ENCODE measurements at places on chromosomes 4 and X.

DNA sequence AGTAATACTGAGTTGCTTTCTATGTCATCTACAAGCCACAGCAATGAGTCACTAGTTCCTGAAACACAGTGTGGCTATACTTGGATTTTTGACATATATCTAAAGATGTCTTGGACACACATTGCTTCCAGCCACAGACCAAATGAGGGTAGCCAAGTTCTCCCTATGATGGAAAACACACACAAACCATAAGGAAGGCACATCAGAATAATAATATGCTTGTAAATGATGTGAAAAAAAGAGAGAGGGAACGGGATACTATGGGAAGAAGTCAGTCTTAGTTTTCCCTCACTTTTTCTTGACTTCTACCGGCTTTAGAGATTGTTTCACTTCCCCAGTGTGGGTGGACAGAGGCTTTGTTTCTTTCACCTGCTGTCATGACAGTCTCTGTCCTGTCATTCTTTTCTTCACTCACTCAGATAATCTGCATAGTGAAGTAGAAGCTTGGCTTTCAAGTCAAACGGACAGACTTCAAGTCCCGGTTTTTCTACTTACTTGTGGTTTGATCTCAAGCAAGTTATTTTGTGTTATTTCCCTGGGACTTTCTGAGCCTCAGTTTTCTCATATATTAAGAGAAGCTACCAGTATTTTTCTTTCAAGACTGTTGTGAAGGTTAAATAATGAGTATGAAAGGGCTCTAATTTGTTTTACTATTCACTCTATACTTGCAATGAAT lies 34.7 kb downstream of the P2RY10 start:
- DNase-seq = no peak

- DNase-seq = no peak
These were observed 854.4 kb upstream of the INTU start for GRCh38 chr4:126778348-126778747.

- no peak for DNase-seq
These were observed 52.8 kb upstream of the CLNK start for GRCh38 chr4:10737337-10737736.

- no peak for DNase-seq
These were observed 171.1 kb downstream of the PALLD start for GRCh38 chr4:168667921-168668320.

GRCh38 chrX:135315864-135316263 lies 6.6 kb downstream of the ETDC start:
- DNase-seq = no peak

- DNase-seq = no peak
These were observed 66.2 kb downstream of the EGF start for GRCh38 chr4:109978704-109979454.

DNA sequence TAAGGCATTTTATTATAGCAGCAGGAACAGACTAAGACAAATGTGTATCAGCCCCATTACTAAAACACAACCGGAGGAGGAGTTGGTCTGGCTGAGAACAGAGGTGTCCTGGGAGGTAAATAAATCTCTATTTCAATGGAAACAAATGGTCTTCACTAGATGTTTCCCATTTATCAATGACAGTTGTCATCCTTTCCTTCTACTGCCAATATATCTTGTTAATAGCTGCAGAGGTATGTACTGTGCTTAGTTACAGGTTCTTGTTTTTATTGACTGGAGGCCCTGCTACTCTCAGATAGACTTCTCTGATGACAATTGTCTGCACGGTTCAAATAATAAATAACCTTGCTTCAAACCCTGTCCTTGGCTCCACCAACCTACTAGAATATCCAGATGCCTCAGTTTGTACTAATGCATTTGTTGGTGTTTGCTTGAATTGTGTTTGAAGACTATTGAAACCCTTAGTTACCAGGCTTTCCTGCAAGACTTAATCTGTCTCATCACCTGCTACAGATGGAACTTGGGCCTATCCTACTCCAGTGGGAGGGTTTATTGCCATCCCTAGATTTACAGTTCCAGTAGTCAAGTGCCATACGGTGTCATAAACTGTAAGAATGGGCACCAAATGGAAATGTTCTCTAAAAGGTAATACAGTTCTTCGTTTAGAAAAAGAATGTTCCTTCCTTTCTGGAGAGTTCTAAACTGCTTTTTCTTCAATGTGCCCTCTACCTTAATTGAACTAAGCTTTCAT lies 29.8 kb upstream of the HPGDS start:
- DNase-seq = no peak

DNA sequence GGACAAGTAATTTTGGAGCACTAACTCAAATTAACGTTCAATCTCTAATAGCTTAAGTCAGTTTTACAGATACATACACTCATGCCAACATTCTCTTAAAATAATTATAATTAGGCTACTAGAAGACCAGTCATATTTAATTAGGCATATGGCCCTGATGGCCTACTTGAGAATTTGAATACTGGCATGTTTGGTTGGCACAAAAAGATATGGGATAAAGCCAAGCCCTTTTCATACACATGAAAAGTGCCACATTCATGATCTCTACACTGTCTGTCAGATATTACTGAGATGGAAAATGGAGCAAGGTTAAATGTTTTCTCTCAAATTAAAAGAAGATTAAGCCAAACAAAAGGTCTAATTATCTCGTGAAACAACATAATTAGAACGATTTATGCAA lies 1091.0 kb downstream of the C4orf33 start:
- no peak for DNase-seq

DNA sequence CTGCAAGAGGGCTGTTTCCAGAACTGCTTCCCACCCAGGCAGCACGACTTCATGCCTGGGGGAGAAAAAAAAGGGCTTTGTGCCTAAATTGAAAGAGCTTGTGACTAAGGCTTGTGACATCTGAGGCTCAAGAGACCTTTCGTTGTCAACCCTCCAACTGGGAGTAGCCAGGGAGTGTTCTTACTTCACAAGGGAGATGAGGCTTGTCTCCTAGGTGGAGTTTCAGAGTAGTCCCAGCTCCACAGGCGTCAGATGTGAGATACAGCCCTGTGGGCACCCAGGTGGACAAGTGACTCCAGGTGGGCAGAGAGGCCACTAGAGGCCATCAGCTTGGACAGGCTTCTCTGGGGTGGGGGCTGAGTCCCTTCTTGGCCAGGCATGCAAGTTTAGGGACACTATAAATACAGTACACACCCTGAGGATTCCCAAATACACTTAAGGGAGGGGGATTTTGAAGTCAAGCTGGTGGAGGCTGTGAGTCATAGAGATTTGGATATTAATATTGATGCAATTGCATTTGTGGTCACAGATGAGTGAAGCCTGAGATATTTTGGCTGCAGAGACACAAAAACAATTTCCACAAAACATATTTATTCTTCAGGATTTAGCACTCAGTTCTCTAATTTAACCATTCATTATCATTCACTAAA lies 40.1 kb upstream of the SETD7 start:
- DNase-seq = peak; percentile 32

- no peak for DNase-seq
These were observed 8.0 kb upstream of the GUCY1A1 start for GRCh38 chr4:155658681-155659064.

- no peak for DNase-seq
These were observed 781.2 kb upstream of the DIAPH2 start for GRCh38 chrX:95903490-95903889.

- no peak for DNase-seq
These were observed 13.2 kb upstream of the PCDH18 start for GRCh38 chr4:137545461-137545861.

DNA sequence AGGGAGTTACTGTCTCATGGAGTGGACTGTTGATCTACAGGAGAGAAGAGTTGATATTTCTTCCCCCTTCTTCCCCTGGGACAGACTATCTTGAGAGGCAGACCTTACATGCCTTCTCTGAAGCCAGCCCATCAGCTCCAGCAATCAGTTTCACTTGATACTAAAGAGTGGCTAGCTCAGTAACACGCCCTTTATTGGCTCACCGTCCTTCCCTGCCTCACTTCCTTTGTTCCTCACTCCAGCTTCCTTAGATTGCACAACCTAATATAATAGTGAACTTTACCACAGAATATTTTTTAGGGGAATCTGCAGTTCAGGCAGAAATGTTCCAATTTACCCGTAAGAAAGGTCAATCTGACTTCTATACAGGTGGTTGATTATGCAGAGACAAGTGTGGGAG lies 128.1 kb upstream of the NDP start:
- no peak for DNase-seq

DNA sequence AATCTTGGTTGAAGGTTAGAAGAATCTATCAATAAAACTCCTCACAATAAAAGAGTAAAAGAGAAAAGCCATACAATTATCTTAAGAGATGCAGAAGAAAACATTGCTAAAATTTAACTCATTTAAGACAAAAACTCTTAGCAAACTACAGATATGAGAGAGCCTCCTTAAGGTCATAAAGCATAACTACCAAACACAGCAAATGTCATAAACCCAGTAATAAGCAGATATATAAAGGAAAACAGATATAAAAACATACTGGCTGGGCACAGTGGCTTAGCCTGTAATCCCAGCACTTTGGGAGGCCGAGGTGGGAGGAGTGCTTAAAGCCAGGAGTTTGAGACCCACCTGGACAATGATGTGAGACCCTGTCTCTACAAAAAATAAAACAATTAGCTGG lies 165.3 kb downstream of the FAM13A start:
- DNase-seq = no peak

- DNase-seq = no peak
These were observed 18.8 kb upstream of the TMSB4X start for GRCh38 chrX:12955882-12956703.

- DNase-seq = no peak
These were observed 298.0 kb upstream of the TET2 start for GRCh38 chr4:104848597-104849225.

- peak; percentile 58 for DNase-seq
These were observed at the start of gene VEGFC for GRCh38 chr4:176792326-176793059. Gene VEGFC, minus strand, starts transcription at chr4:176792922. Its CDS starts 611 bp downstream, at chr4:176792311.

DNA sequence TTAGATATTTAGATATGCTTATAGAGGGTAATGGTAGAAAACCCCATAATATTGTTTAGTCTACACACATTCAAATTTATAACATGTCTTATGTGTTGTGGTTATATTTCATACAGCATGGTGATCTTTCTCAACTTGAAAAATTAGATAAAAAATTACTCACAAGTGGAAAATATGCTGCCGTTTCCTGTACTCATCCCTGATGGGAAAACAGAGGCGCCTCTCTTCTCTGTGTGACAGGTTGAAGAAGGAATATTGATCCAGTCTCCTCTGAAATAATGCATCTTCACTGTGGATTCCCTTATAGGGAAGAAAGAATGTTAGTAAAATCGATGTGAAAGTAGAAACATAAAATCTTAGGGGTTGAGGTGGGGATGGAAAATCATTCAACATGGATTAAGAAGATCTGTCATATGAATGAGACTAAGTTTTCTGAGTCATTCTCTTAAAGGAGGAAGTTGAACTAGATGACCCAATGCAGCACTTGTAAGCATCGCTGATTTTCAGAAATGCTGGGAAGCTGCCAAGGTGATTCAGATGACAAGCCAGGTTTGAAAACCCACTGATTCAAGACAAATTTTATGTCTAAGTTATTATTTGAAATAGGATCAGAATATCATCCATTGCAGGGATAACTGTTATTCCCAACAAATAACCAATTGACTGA lies 70.7 kb downstream of the ANKRD50 start:
- peak; percentile 12 for DNase-seq

DNA sequence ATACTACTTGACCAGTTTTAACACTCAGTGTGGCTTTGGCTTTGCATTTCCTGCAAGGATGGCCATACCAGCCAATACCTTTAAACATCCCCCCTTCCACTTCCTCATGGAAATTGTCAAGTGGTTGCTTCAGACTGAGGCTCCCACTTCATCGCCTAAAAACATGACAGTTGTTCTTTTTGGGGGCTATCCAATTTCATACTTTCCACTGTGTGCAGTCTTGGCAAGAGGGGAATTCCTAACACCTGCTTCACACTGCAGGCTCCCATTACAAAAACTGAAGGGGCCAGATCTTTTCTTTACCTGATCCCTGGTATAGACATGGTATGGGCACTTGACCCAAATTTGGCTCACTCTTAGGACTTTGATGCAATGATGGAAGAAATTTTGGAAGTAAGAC lies 28.5 kb upstream of the TSR2 start:
- no peak for DNase-seq

DNA sequence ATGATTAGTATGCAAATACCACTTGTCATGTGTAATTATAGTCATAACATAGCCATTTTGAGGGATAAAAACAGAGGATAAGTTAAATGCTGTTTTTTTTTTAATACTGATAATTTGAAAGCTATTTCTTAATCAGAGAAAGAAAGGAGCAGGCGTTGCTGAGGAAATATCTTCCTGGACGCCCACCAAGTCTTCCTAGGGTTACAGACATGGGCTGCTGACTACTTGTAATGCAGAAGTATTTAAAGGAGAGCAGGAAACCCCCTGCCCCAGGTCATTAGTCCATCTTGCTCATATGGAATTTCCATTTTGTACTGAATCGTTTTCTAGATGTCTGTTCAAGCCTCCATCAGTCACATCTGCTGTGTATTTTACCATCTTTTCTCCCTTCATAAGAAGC lies 176.2 kb downstream of the ADGRL3 start:
- DNase-seq = no peak

- no peak for DNase-seq
These were observed 43.6 kb downstream of the CD99L2 start for GRCh38 chrX:150854856-150855255.

DNA sequence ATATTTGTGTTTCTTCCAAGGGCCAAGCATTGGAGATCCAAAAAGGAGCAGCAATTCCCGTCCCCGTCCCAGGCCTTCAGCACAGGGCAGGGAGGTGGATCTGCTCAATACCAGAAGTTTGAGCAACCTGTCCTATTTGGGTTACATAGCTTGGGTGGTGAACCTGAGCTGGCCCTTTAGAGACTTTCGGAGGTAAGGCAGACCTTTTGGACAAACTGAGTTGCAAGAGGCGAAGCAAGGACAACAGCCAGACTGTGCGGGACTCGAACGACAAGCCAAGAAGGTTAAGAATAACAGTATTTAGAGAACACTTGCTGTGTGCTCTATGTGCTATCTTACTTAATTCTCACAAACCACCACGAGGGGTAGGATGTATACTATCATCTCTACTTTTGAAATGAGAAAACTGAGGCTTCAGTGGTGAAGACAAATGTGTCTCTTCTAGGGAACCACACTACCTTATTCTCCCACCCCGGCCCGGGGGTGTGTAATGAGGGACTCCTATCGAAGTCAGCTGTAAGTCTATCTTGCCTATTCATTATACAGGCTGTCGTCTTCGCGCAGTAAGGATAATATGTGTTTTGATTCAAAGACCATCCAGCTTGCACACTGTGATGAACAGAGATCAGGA lies 1.3 kb downstream of the NOP14 start:
- no peak for DNase-seq

GRCh38 chr4:17265139-17265538 lies 246.8 kb downstream of the QDPR start:
- no peak for DNase-seq

DNA sequence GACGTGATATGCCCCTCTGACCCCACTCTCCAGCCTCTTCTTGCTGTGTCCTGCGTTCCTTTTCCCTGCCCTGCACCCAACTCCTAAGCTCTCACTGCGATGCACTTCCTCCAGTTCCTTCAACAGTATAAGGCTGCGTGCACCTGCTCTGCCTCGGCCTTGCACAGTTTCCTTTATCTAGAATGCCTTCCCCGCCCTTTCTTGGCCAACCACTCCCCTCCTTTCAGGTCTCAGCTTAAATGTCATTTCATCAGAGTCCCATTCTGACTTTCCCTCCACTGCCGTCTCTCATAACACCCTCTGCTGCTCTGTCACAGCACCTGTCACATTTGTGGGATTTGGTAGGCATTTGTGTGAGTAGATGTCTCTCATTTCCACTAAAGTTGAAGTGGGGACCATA lies 58.4 kb upstream of the NEIL3 start:
- DNase-seq = no peak

- no peak for DNase-seq
These were observed 86.3 kb downstream of the KLHL8 start for GRCh38 chr4:87134122-87134521.
